ENCODE measurements at places on chromosomes 12 and 14.

- no peak for DNase-seq
These were observed 35.6 kb upstream of the GPR68 start for GRCh38 chr14:91280129-91280528.

- no peak for DNase-seq
These were observed 249.8 kb upstream of the GARIN2 start for GRCh38 chr14:66939409-66939808.

DNA sequence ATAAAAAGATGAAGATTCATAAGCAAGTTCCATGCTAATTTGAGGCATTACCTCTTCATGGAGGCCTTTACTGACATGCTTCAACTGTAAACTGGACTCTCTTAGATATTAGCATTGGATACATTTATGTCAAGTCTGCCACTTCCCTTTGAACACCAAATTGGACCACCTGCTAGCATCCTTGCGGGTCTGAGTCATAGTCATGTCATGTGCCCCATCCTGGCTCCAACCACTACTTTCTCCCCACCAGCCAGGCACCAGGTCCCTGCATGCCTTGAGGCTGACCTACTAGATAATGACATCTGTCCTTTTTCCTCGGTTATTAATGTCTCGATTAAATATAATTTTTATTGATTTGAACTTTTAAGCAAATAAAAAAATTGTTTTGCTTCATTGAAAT is 32.9 kb upstream of the EEA1 start:
- DNase-seq, result no peak

DNA sequence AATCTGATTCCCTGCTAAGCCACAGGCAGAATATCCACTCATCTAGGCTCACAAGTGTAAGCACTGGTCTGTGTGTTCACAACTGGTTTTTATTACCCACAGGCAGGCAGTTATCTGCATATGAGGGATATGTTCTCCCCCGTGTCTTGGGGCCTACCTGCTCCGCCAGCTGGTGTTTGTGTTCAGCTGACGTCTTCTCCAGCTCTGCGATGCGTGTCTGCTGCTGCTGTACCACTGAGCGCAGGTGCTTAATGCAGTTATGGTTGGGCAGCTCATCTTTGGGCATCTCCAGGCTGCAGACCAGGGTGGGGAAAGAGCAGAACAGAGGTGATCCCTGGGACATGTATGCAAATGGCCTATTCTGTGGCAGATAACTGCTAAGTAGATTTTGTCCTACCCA is 13.7 kb downstream of the RNF41 start:
- no peak for DNase-seq

DNA sequence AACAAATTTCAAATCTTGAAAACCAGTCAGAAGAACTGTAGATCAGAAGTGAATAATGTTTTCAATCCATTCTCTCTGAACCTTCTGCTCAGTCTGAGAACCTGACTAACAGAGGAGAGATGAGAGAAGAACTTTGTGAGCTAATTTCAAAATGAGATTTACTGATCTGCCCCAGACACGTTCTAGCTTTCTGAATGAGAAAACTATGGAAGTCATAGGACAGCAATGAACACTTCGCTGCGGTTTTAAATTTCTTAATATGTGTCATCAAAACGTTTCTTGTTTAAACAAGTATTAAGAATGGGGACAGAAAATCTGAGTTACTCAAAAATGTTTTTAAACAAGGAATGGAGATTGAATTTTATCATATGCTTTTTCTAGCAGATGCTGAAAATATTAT is 66.6 kb upstream of the FAR2 start:
- no peak for DNase-seq

- no peak for DNase-seq
These were observed 49.2 kb upstream of the LYZ start for GRCh38 chr12:69298947-69299346.

DNA sequence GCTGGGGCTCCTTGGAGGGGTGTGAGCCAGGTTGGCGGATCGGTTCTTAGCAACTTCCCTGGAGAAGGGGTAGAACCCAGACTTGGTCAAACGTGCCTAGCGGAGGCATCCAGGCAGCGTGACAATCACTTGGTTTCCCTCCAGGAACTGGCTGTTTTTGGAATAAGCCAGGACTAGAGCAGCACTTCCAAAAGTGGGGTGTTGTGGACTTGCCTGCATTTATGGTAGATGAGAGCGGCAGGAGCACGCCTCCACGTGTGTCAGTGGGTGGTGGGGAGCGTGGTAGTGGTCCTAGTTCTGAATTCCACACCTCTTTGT is 2.8 kb downstream of the PRMT8 start:
- DNase-seq, result no peak

DNA sequence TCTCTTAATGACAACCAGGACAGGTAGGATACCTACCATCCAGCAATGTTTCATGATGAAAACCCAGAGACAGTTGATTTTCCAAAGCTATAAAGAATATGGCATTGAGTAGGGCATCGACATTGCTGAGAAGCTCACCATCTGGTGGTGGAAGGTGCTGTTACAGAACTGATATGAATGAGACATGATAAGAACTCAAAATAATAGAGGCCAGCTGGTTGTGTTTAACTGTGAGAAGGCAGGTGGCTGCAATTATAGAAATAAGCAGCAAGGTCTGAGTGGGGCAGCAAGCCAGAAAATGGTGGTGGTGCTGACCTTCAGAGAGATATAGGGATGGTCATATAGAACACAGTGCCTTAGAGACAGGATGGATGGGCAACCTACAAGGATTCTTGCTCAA is 449.7 kb downstream of the BTG1 start:
- no peak for DNase-seq

DNA sequence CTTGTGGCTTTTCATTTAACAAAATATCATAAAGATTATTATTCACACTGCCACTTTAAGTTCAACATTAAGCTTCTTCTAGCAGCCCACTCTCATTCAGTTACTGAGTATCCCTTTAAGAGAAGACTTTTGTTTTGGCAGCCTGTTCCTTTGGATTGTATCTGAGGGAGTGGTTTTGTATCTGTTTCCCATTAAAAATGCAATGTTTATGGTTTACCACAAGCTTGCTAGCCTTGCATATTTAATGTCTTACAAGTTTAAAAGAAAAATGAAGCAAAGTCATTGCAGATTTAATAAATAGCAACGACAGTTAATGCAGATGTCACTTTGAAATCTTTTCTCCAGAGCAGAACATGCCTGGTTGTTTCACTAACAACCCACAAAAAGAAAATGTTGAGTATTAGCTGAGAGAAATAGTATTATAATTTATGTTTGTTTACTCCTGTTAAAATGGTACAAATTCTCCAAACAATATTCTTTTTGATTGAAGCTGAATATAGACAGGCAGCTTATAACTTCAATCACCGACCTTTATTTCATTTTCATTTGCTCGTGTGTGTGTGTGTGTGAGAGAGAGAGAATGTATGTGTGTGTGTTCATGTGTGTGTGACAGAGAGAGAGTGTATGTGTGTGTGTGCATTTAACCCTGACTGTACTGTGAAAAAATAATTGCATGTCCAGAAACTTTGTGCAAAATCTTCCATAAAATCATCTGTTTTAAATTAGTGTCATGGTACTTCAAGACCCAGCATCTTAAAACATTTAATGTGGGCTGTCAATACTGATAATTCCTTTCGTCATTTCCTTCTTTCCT is 1.8 kb downstream of the DCN start:
- peak; percentile 47 for DNase-seq
